Cardiac septum (tissue), 1 donor: ENCODE measurements at places on chromosomes 7 and 10. TPM values are rescaled to one million over a fixed set of nuclear protein-coding genes. Genes with fewer than 3 reads are reported as not detected.

GRCh38 chr10:100520811-100521210, 1.1 kb upstream of the SEC31B start:
- DNase-seq: no peak

Gene HOXA1
- 0.19 TPM for total RNA-seq

DNA sequence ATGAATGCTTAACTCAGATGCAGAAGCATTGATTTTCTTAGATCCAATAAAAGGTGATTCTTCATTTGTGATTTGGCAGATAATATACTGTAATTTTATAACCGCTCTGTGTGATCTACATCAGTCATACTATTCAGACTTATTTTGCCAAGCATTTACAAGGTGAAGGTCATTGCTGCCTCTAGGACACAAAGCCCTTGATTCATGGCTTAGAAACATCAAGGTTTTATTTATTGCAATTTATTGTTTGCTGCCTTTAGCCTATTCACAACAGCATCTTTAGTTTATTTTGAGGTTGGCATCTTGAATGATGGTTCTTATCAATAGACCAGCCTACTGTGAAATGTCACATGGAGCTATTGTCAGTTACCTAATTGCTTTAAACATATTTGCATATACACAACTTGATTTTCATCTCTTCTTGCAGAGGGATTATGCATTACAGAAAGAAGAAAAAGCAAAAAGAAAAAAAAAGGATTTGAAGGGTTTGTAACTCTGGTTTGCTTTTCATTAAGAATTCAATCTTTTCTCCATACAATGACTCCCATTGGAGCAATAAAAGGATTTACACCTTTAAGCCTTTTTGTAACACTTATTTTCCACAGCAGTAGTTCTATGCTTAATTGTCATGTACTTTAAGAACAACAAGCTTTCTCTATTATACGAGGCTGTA, 1371.6 kb upstream of the CELF2 start:
- DNase-seq: no peak

DNA sequence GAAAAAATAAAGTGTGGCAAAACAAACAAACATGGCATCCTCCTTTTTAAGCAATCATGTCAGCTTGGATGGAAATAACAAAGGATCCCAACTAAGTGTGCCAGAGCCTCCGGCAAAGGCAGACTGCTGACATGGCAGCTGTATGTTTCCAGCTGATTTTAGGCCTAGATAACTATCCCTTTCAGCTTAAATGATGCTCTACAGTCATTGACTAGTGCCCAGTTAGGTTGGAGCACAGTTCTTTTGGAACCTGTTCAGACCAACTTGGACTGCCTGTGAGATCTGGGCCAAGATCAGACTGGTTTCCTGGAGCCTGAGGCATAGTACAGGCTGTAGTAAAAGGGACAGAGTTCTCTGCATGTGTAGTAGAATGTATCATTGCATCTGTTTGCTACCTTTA, 128.7 kb downstream of the DYNC1I1 start:
- DNase-seq: no peak

Gene GCK
- 3.7 TPM for total RNA-seq
